Sigmoid colon (tissue), 7 donors: ENCODE measurements at places on chromosomes 5 and 9. TPM values are rescaled to one million over a fixed set of nuclear protein-coding genes. Genes with fewer than 3 reads are reported as not detected.

Gene PDE6A
- total RNA-seq: not detected

Gene IZUMO3
- total RNA-seq: not detected

Gene C1QTNF2
- total RNA-seq: 2.5 TPM

Gene CCDC180
- 8.2 TPM for total RNA-seq

Gene PLPP7
- 14.3 TPM for total RNA-seq

Gene HDAC3
- total RNA-seq: 38.3 TPM

Gene MAP1B
- total RNA-seq: 232 TPM

DNA sequence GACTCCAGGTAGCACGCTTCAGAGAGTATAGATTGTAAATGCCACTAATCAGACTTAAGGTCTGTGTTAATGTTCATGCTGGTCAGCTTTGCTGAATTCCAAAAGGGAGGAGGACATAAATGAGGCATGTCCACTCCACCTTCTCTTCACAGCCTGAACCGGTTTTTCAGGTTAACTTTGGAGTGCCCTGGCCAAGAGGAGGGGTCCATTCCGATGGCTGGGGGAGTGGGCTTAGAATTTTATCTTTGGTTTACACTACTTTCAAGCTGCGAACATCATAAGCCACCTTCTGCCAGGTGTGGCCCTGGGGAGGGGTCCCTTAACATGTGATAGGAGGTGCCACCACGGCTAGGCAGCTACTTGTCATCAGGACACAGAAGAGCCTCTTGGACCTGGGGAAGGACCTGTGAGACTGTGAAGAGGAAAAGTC, 24.2 kb downstream of the ABO start:
- H3K27ac ChIP-seq: no peak overlapping the region
- H3K4me3 ChIP-seq: no peak overlapping the region
- no peaks in the 10 kb centered on the region for H3K27me3 ChIP-seq
- H3K4me1 ChIP-seq: no peaks in the 10 kb centered on the region
- H3K36me3 ChIP-seq: no peaks in the 10 kb centered on the region

DNA sequence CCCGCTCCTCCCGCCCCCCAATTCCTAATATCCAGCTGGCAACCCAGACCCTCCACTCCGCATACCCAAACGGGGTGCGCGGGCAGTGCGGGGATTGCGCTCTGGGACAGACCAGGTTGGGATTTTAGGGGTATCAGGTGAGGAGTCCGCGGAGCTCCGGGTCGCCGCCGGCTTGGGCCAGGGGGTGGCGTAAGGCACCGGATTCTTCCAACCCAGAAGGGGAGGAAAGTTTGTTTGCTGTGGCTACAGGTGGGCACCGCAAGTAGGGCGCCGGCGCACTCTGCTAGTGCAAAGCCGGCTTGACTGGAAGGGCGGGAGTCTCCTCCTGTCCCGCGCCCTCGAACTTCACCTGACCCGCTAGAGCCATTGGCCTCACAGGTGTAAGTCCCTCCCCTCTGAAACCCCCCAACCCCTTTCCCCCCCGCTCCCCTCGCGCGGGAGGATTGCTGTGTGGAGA, 709 bp downstream of the IQGAP2 start:
- peak; percentile 67 for DNase-seq
- peaks cover 14% of the 10 kb centered on the region for H3K4me1 ChIP-seq
- H3K36me3 ChIP-seq: no peaks in the 10 kb centered on the region
- H3K27me3 ChIP-seq: peaks cover 10% of the 10 kb centered on the region
- peak overlapping the region; percentile 77 for H3K27ac ChIP-seq

GRCh38 chr5:72328172-72328571, 8.0 kb downstream of the PTCD2 start:
- no peak overlapping the region for H3K27ac ChIP-seq
- peaks cover 17% of the 10 kb centered on the region for H3K4me1 ChIP-seq
- no peak for DNase-seq
- peaks cover 6% of the 10 kb centered on the region for H3K36me3 ChIP-seq

DNA sequence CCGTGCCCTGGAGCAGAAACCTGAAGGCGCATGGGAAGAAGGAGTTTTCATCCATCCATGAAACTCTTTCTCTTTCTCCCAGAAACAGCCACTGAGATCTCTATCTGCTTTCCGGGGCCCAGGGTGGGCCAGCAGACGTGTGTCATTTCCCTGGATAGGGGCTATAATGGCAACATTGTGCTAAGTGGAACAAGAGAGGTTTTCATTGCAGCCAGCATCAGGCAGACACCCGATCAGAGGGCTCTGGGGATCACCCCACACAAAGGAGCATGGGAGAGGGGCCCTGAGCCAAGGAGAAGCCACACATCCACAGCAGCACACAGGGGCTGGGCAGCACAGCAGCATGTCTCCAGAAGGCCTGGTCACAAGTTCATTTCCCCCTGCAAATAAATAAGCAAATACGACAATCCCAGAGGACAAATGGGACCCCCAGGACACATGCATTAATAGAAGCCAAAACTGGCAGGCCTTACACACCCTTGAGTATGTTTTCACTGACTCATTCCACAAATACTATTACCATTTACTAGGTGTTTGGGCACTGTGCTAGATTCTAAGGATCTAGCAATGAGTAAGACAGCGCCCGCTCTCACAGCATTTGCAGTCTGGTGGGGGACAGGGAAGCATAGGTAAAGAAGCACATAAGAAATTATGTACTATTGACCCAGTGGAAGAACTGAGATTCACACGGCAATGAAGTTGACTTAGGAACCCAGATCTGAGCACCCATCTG, 4.3 kb upstream of the AFAP1L1 start:
- no peaks in the 10 kb centered on the region for H3K27me3 ChIP-seq
- DNase-seq: no peak
- H3K4me3 ChIP-seq: no peak overlapping the region
- H3K27ac ChIP-seq: no peak overlapping the region

GRCh38 chr5:145506185-145506850, 328.8 kb downstream of the PRELID2 start:
- H3K4me1 ChIP-seq: no peaks in the 10 kb centered on the region
- H3K27me3 ChIP-seq: no peaks in the 10 kb centered on the region
- DNase-seq: no peak
- H3K36me3 ChIP-seq: no peaks in the 10 kb centered on the region

DNA sequence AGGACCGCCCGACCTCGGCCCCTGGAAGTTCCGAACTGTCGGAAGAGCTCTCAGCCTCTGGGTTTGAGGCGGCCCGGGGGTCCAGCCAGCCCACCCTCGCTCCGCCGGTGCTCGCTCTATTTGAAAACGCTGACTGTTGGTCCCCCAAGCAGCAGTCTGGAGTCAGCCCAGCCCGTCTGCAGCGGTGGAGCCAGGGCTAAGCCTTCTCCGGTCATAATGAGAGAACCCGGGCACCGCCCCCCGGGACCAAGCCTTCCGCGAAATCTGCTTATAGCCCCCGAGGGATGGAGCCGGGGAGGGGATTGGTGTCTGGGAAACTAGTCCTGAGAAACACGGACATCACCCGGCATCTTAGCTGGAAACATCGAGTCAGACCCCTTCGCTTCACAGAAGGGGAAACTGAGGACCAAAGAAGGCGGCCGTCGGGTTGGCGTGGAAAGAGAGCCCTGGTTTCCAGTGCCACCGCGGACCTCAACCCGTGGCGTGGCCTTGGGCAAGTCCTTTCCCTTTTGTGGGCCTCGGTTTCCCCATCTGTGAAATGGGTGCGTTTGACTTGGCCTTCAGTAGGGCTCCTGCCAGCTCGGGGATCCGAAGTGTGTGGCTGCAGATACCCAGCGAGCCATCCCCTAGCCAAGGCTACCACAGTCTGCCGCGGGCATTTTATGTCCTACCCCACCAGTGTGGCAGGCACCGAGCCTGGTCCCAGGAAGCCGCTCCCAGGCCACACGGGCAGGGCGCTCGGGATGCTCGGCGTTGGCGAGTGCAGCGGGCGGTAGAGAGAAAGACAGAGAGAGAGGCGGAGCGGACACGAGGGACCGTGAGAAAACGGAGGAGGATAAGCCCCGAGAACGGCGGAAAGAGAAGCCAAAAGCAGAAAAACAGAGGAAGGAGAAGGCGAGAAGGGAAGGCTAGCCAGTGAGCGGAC, 857 bp downstream of the ADAM19 start:
- peak; percentile 76 for DNase-seq
- H3K36me3 ChIP-seq: no peaks in the 10 kb centered on the region
- H3K4me3 ChIP-seq: peak overlapping the region; percentile 77

GRCh38 chr9:96398582-96399324, 15.2 kb upstream of the SLC35D2 start:
- no peaks in the 10 kb centered on the region for H3K36me3 ChIP-seq
- no peaks in the 10 kb centered on the region for H3K4me1 ChIP-seq
- H3K27me3 ChIP-seq: no peaks in the 10 kb centered on the region

DNA sequence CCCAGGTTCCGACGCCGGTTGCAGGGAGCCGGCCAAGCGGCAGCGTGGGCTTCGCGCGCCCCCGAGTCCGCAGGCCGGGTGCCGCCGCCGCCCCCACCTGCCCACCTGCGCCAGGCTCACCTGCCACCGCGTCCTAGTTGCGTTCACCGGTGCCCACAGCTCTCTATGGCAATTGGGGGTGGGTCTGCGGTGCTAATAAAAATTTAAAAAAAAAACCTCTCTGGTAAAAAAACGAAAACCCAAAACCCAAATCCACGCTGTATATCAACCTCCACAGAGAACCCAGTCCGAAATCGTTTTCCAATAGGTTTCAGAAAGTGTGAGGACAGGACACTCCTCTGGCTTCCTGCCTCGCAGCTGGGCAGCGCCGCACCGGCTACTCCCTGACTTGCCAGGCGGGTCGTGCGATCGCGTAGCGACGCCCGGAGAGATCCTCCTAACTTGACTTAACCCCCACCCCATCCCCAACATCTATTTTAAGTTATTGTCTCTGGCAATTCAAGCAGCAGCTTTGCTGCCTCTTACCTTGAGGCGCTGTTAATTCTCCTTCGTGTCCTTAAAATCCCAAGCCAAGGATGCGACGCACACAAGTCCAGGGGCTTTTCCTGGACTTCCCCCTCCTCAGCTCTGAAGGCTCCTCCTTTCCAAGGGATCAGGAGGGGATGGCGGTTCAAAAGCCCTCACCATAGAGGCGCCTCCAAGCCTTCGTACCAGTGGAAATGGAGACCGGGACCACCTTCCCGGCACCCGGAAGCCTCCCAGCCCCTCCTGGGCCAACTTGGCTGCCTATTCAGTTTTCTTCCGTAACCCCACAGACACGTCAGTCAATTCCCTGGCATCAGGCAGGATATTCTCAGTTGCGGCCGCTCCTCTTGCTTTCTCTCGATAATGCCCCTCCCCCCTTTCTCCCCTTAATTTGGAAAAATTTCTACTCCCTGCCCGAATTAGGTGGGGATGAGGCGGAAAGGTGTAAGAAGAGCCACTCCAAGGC, 1639.4 kb upstream of the C9orf72 start:
- H3K27me3 ChIP-seq: peaks cover 7% of the 10 kb centered on the region
- DNase-seq: no peak
- H3K36me3 ChIP-seq: no peaks in the 10 kb centered on the region
- H3K4me3 ChIP-seq: no peak overlapping the region

- no peak overlapping the region for H3K4me3 ChIP-seq
- no peaks in the 10 kb centered on the region for H3K36me3 ChIP-seq
- H3K27me3 ChIP-seq: peaks cover 4% of the 10 kb centered on the region
- H3K27ac ChIP-seq: no peak overlapping the region
- no peak for DNase-seq
These were observed 99.7 kb upstream of the CCL21 start for GRCh38 chr9:34809504-34810186.

- no peaks in the 10 kb centered on the region for H3K27me3 ChIP-seq
- no peak overlapping the region for H3K4me3 ChIP-seq
- no peak for DNase-seq
- H3K27ac ChIP-seq: no peak overlapping the region
- H3K4me1 ChIP-seq: no peaks in the 10 kb centered on the region
These were observed 30.2 kb downstream of the MLANA start for GRCh38 chr9:5920860-5921328.

- DNase-seq: peak; percentile 91
- no peaks in the 10 kb centered on the region for H3K27me3 ChIP-seq
- no peak overlapping the region for H3K27ac ChIP-seq
- H3K4me1 ChIP-seq: peaks cover 15% of the 10 kb centered on the region
- no peaks in the 10 kb centered on the region for H3K36me3 ChIP-seq
These were observed 7.3 kb upstream of the ANXA6 start for GRCh38 chr5:151164687-151165392.

DNA sequence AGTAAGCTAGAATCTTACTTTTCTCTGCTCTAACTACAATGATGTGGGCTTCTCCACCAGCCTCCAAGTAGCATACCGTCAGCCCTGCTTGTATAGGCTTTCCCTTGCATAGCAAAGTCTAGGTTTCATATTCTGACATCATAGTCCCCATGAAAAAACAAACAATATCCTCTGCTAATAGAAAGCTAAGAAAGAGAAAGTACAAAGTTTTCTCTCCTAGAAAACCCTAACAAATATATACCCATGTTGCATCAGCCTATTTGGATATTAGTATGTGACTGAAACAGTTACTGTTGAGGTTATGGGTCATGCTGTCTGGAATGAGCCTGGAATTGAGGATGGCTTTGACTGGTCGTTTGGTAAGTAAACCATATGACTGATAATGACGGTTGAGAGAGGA, 1696.0 kb downstream of the MAT2B start:
- H3K4me1 ChIP-seq: no peaks in the 10 kb centered on the region
- no peak overlapping the region for H3K27ac ChIP-seq
- no peak overlapping the region for H3K4me3 ChIP-seq
- H3K36me3 ChIP-seq: no peaks in the 10 kb centered on the region
- no peaks in the 10 kb centered on the region for H3K27me3 ChIP-seq

DNA sequence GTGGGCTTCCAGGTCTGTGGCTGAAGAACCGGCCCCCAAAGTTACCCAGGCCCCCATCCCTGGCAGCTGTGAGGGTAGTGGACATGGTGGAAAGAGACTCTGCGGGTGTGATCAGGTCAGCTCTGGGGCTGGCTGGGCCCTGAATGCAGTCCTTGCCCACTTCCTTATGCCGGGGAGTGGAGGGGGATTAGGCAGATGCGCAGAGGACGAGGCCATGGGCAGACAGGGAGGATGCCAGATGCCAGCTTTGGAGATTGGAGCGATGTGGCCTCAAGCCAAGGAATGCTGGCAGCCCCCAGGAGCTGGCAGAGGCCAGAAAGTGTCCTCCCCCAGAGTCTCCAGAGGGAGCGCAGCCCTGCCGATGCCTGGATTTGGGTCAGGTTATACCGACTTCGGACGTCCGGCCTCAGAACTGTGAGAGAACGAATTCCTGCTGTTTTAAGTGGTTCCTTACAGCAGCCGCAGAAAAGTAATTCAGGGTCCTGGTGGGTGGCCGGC, 69.8 kb downstream of the ADAMTS2 start:
- no peaks in the 10 kb centered on the region for H3K27me3 ChIP-seq
- H3K36me3 ChIP-seq: no peaks in the 10 kb centered on the region
- no peak overlapping the region for H3K4me3 ChIP-seq
- DNase-seq: no peak
- H3K27ac ChIP-seq: peak overlapping the region; percentile 69

GRCh38 chr9:6632516-6633183, 12.9 kb downstream of the GLDC start:
- H3K36me3 ChIP-seq: no peaks in the 10 kb centered on the region
- H3K27ac ChIP-seq: no peak overlapping the region
- no peaks in the 10 kb centered on the region for H3K27me3 ChIP-seq
- no peak for DNase-seq

- DNase-seq: no peak
- no peak overlapping the region for H3K27ac ChIP-seq
- H3K4me1 ChIP-seq: no peaks in the 10 kb centered on the region
- peaks cover 7% of the 10 kb centered on the region for H3K36me3 ChIP-seq
- H3K4me3 ChIP-seq: no peak overlapping the region
These were observed 49.9 kb downstream of the LRRTM2 start for GRCh38 chr5:138824924-138825863.
